Transverse colon (tissue), 4 donors: ENCODE measurements at places on chromosomes 4 and X.
A peak's percentile ranks its signal among the peaks of the same experiment; 100 is the strongest.

- no peak for DNase-seq
Measured at GRCh38 chr4:10296730-10297129, 160.5 kb downstream of the ZNF518B start.

- no peak for DNase-seq
Measured at GRCh38 chr4:78454016-78454415, 97.6 kb upstream of the ANXA3 start.

GRCh38 chr4:188819233-188819632, 680.0 kb downstream of the TRIML1 start:
- DNase-seq, result no peak

GRCh38 chr4:180674619-180675358, 1568.4 kb upstream of the TENM3 start:
- no peak for DNase-seq

DNA sequence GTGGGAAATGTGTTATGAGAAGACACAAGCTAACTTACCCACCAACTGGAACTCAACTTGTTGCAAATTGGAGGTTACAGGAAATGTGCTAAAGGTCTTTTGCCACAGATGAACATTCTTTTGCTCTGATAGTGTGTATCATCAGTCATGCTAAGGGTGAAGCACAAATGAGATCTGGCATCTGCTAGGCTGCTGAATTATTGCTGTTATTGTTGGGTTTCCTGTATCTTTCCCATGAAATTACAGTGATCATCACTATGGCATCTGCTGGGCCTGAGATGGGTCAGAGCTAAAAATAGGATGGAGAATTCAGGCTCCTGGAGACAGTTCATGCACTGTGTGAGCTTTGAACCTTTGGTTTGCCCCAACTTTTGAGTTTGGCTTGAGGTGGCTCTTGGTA, 124.5 kb downstream of the NPNT start:
- no peak for DNase-seq

DNA sequence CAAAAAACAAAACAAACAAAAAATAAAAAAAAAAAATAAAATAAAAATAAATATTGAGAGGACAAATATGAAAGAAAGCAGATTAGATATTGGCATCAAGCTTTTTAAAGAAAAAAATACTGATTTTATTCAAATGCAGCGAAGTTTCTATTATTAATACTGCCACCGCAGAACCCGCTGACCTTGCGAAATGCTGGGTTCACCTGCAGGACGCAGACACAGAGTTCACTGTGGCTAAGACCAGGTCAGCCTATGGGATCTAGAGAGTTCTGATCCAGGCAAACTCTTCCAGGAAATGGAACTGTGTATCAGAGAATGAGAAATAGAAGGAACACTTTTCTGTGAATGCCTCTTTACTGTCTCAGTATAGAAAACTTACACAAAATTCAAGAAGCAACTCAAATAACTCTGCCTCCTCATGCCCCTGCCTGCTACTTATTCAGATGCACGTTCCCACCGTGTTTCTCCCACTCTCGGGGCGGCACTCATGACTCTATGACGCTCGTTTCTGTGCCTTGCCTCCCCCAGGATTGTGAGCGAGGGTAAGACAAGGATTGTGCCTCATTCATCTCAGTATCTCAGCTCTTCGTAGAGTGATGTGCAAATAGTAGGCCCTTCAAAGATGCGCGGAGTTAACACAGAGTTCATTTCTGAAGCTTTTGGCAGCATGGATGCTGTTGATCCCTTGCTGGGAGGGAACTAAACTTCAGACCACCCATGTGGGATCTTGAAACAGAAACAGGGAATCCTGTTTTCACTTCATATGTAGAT, 44.1 kb upstream of the TLR3 start:
- DNase-seq, result no peak

DNA sequence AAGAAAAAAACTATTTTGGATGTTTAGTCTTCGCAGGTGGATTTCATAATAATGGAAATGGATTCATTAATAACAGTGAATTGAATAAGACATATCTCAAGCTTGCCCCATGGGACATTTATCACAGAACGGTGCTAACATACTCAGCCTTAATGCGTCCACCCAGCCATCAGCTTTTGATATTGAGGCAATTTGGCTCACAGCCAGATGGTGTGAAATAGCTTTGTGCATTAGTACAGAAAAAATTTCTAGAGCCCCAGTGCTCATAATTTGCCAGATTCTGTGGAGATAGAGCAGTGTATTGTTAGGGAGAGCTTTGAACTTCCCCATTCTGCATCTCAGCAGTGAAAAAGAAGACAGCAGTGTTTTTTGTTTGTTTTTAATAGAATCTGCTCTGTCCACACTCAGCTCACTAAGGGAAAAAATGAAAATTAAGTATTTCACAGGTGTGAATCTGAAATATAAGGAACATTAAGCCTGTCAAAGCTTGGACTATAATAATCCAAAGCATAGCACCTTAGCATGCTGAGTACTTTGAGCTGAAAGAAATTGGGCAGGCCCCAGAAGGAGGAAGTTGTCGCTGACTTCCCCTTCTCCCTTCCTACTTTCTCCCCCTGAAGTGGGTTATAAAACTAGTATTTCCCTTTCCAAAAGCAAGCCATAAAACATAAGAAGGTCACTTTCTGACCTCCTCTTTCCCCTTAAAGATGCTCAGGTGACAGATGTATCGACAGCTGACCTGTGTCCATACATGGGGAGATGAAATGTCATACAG, 295.8 kb downstream of the MAGEB5 start:
- no peak for DNase-seq

DNA sequence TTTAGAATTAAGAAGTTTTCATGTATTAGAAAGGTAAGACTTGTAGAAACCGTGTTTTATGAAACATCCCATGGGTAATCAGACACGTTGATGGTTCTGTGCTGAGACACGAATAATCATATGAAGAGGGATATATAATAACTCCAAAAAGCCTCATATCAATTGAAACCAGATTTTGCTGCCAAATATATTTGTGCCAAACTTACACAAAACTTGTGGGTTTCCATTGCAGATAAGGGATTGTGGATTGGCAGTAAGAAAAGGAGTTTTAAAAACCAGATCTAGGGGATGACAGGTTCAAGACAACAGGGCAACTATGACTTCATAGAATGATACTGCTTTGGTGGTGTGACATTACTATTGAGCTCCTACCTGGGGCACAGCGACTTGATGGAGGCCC, 616.1 kb downstream of the BCOR start:
- DNase-seq, result no peak

DNA sequence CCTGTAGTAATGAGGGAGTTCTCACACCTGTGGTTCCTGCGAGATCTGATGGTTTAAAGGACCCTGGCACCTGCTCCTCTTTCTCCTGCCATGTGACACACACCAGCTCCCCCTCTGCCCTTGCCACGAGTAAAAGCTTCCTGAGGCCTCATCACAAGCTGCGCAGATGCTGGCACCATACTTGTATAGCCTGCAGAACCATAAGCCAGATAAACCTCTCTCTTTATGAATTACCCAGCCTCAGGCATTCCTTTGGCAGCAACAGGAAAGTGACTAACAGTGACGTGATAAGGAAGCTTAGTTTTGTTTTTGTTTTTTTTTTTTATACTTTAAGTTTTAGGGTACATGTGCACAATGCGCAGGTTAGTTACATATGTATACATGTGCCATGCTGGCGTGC, 130.9 kb downstream of the AFAP1 start:
- no peak for DNase-seq

DNA sequence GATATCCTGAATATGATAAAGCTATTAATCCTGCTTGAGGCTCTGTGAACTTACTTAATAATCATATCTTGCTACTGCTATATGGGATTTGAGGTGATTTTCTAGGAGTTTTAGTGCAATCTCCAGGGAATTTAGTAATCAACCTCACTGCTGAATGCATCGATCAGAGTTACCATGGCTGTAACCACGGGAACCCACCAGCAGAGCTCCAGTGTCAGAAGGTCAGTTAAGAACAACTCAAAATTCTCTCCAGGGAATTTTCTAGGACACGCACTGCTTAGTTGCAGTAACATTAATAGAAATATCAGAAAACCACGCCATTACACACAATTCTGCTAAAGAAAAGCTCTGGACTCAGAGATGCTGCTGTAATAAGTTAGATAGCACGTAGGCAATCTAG, 1477.2 kb upstream of the TENM3 start:
- no peak for DNase-seq

DNA sequence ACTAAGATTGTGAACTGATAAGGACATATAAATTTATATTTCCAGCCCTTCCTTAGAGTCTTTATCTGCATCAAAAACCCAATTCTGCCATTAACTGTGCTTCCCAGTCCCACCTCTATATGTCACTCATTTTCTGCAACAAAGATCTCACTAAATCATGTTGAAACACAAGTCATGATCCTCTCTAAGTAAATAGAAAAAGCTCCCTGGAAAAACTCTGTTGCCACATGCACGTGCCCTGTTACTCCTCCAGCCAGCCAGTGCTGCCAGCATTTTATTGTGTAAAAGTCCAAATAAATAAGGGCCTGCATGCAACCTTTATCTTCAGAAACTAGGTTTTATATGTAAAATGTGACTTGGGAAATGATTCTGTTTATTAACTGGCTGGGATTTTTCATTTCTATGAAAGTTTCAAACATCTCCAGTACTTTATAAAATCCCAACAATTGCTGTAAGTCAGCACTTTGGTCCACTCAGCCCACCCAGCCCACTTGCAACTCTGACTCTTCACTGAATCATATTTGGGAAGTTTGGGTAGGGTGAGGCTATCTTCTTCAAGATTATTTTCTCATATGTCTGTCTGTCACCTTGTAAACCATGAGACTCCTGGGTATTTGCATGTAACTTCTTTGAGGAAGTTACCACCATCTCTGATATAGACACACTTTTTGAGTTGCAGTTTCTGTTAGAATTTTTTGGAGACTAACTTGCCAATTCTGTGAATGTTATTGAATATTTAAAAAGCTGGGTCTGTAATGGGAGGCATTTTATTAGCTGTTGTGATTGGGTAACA, 40.0 kb upstream of the SMARCA5 start:
- DNase-seq, result no peak

DNA sequence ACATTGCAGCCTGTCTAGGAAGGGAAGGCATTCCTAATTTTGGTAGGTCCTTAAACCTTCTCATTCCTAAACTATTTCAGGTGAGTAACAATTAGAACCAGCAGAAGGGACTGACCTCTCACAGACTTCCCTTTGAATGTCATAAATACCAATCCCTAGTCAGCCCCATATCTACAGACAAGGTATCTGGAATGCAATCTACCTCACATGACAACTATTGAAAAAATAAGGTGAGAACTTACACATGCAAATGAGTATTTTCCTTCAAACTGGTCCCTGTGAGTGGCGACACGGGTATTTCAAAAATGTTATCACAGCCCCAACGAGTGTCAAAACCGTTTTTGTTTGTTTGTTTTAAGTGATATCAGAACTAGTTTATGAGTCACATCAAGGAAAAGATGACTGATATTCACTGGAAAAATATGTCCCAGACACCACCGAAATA, 102.4 kb upstream of the VCX2 start:
- no peak for DNase-seq

GRCh38 chr4:105306158-105306781, 159.6 kb downstream of the TET2 start:
- no peak for DNase-seq

DNA sequence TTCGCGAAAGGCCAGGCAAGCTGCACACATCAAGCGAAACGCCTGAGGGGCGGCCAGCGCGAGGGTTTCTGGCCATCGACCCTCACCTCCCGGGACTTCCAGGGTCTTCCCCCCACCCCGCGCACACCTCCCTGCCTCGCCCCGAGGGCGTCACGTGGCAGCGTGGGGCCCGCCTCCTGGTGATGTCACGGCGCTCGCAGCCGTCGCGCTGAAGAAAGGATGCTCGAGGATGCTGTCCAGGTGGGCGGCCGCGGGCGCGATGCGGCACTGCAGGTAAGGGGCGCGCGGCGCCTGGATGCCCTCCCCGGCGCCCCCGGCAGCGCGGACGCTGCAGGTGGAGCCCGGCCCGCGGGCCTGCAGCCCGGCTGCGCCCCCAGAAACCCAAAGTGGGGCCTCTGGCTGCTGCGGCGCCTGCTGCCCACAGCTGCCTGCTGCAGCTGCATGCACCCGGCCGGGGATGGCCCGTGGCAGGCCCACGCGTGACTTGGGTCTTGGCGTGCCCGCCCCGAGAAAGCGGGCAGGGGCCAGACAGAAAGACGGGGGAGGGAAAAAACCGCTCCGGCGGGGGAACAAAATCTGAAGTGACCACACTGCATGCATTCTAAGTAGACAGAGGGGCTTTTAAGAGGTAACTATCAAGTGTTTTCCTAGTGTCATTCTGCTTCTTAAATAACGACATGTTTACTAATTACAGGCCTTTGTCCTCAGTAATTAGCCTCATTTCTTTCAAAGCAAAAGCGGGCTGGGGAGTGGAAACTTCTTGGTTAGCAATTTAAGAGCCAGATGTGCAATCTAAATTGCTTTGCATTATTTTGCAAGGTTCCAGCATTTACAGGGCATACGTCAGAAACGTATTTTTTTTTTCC, 1.7 kb downstream of the CLCN4 start:
- no peak for DNase-seq

DNA sequence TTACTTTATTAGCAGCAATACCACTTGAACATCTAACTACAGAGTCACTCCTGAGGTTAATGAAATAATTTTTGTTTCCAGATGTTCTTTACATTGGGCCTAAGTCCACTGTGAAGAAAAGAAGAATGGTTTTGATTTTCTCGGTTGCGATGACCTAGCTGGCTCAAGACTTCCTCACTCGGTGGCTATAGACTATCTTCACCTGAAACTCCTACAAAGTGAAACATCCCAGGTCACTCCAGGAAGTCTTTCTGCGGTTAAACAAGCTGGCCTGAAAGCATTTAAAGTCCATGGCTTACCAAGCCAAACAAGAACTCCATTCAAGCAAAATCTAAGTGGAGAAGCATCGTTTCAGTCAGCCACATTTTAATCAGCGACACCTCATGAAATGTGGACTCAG, 13.7 kb upstream of the SORBS2 start:
- DNase-seq, result no peak

- DNase-seq, result peak; percentile 63
Measured at GRCh38 chrX:149512225-149512885, 7.2 kb upstream of the IDS start.

- no peak for DNase-seq
Measured at GRCh38 chrX:39829965-39830364, 267.8 kb downstream of the BCOR start.

DNA sequence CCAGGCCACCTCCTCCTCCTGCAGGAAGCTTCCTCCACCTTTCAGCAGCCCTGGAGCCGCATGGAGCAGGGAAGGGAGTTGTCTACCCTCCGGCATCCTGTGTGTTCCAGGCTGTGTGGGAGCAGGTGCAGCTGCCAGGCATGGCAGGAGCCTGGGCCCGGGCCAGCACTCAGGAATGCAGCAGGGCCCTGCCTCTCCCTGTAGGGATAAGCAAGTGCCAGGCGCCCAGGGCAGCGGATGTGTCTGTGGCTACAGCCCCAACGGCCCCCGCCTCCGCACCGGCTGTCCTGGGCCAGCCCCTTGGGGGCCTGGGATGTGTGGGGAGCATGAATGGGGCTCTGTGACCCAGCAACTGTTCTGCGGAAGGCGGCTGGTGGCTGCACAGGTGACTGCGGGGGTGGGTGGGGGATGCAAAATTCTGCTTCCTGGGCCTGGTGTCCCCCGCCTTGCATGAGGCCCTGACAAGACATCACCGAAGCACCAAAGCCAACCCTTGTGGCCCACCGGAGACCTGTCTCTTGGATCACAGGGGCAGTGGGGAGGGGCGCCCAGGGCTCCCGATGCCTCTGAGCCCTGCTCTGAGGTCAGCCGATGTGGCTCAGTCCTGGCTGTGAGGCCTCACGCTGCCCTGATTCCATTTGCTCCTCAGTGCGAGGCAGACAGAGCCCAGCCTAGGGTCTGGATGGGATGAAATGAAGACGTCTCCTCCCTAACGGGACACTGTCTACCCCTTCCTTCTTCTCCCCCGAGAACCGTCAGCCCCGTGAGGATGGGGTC, 1.4 kb upstream of the DOK7 start:
- DNase-seq, result peak; percentile 62

GRCh38 chrX:22445880-22446279, 173.2 kb downstream of the CBLL2 start:
- DNase-seq, result no peak
